ENCODE measurements at places on chromosomes 2 and 18. TPM values are rescaled to one million over a fixed set of nuclear protein-coding genes. Genes with fewer than 3 reads are reported as not detected.

Gene DNER
- total RNA-seq: 0.67 TPM

Gene SGPP2
- total RNA-seq: not detected

Gene TXNDC2
- total RNA-seq: 0.10 TPM

Gene RIT2
- not detected for total RNA-seq

Gene CPLX4
- total RNA-seq: not detected

Gene ADD2
- total RNA-seq: 1.3 TPM

Gene ITGB6
- under 0.01 TPM for total RNA-seq
